ENCODE measurements at places on chromosomes 12 and 14. TPM values are rescaled to one million over a fixed set of nuclear protein-coding genes. Genes with fewer than 3 reads are reported as not detected.

CDC42BPB gene
- 98.7 TPM for total RNA-seq

ARHGEF40 gene
- total RNA-seq: 16.8 TPM

KRT6C gene
- total RNA-seq: not detected

DNA sequence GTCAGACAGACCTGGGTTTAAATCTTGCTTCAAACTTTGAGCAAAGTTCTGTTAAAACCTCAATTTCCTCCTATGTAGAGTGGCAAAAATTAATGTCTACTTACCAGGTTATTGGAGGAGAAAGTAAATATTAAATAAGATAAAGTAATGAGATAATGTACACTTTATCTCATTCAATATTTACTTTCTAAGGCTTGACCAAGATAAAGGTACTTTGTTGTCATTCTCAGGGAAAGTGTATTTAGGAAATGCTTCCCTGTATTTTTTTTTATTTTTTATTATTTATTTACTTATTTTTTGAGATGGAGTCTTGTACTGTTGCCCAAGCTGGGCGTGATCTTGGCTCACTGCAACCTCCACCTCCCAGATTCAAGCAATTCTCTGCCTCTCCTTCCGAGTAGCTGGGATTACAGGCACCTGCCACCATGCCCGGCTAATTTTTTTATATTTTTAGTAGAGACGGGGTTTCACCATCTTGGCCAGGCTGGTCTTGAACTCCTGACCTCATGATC, 4.7 kb downstream of the FAM161B start:
- peaks cover 15% of the 10 kb centered on the region for H3K36me3 ChIP-seq
- H3K27ac ChIP-seq: no peak overlapping the region
- peaks cover 12% of the 10 kb centered on the region for H3K4me1 ChIP-seq
- H3K27me3 ChIP-seq: peaks cover 13% of the 10 kb centered on the region
- no peak overlapping the region for H3K4me3 ChIP-seq

DNA sequence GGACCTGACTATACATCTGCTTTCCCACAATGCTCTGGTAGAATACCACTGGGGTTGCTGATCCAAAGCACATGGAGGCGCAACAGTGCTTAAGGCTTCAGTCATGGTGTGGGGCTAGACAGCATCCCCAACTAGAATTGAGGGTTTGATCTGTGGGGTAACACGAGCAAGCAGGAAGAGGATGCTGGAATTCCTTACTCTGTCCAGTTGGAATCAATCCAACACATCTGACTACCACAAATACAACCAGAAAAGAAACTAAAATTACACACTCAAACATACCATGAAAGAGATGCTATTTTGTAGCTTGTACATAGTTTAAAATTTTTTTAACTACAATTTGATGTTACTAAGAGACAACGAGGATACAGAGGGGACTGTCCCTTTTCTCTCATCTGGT, 40.4 kb upstream of the GTF2A1 start:
- no peak for DNase-seq
- no peak overlapping the region for H3K27ac ChIP-seq

- DNase-seq: peak; percentile 78
- no peak overlapping the region for H3K4me3 ChIP-seq
- peaks cover 2% of the 10 kb centered on the region for H3K36me3 ChIP-seq
Measured at GRCh38 chr12:47742253-47742825, 16.3 kb downstream of the RAPGEF3 start.

GRCh38 chr12:1204581-1205121, 213.6 kb downstream of the ERC1 start:
- no peak overlapping the region for H3K27ac ChIP-seq
- H3K4me3 ChIP-seq: no peak overlapping the region
- no peak for DNase-seq
- H3K36me3 ChIP-seq: no peaks in the 10 kb centered on the region

DNA sequence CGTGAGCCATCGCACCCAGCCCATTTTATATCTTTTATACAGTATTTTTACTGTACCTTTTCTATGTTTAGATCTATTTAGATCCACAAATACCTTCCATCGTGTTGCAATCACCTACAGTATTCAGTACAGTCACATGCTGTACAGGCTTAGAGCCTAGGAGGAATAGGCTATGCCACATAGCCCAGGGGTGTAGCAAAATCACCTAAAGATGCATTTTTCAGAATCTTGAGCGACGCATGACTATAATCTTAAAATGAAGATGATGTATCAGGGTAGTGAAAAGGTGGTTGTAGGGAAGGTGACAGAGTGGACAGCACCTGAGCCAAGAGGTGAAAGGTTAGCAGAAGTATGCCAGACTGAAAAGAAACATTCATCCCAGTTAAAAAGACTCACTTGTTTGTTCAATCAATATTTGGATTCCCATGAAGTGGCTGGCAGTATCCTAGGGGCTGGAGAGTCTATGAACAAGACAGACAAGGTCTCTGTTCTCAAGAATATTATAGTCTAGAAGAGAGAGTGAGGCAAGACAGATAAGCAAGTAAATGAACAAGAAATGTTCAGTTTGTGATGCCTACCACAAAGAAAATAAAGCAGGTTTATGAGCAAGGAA, 3.6 kb downstream of the SPRING1 start:
- H3K27ac ChIP-seq: peak overlapping the region; percentile 79
- H3K4me1 ChIP-seq: peaks cover 27% of the 10 kb centered on the region
- no peak for DNase-seq
- H3K36me3 ChIP-seq: peaks cover 63% of the 10 kb centered on the region
- H3K27me3 ChIP-seq: no peaks in the 10 kb centered on the region

All from Calu3 (cell line).